ENCODE measurements at places on chromosomes 7 and 10.

DNA sequence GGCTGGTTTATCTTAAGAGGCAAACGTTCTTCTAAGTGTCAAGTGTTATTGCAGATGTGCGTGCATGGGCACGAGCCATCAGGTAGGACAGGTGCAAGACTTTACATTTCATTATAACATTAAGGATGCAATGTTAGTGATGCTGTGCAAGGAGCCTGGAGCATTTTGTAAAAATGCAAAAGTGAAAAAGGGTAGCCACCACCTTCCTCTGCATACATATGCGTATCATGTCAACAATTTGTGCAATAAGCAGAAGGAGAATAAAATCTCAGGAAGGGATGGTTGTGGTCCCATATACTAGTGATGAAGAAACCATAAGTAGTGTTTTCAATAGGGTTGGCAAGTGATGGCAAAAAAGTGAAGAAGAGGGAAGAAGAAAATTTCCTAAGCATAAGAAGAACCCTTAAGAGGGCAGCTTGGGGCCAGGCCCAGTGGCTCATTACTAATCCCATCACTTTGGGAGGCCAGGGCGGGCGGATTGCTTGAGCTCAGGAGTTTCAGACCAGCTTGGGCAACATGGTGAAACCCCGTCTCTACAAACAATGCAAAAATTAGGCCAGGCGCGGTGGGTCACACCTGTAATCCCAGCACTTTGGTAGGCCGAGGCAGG, 7.5 kb downstream of the PIK3AP1 start:
- no peak for DNase-seq

DNA sequence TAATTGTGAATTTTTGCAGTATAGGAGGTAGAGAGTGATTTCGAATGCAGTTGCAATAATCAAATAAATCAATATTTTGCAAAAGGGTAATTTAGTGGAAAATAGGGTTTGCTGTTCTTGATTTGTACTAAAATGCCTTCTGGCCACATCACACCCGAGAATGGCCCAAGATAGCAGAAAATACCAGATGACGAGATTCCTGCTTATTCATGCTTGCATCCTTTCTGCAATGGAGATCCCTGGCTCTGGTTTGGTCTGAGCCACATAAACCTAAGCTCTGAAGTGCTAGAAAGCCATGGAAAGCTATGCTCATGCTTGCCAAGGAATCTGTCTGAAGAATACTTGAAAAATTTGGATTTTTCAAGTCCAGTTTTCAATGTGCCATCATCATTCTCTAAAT, 634.2 kb upstream of the COBL start:
- no peak for DNase-seq

DNA sequence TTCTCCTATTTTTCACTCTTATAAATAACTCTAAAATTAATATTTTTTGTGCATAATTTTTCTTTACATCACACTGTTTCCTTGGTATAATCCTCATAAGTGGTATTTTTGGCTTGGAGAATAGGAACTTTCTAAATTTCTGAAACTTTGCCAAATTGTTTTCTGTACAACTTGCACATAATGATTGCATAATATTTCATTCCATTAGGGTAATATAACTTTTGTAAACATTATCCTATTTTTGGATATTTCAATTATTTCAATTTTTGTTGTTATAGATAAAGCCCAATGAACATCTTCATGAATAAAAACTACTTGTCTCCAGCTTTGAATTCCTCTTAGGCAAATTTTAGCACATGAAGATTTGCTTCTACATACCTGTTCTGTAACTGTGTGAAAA, 135.9 kb downstream of the ELAPOR2 start:
- DNase-seq, result no peak

- no peak for DNase-seq
Observed at GRCh38 chr10:3258394-3258793, 85.8 kb upstream of the PITRM1 start.
